ENCODE measurements at places on chromosomes 12 and 14. TPM values are rescaled to one million over a fixed set of nuclear protein-coding genes. Genes with fewer than 3 reads are reported as not detected.

PLCZ1 gene
- total RNA-seq: not detected

SYNDIG1L gene
- total RNA-seq: not detected

RDH11 gene
- 101 TPM for total RNA-seq

C12orf54 gene
- total RNA-seq: not detected

OR4E1 gene
- not detected for total RNA-seq

KRT78 gene
- not detected for total RNA-seq

BLTP3B gene
- 14.0 TPM for total RNA-seq

ALKBH1 gene
- total RNA-seq: 11.0 TPM

G2E3 gene
- total RNA-seq: 11.9 TPM

PDE3A gene
- 0.34 TPM for total RNA-seq

KRT85 gene
- not detected for total RNA-seq

CIROP gene
- 0.45 TPM for total RNA-seq

ELK3 gene
- total RNA-seq: 24.7 TPM

GLT8D2 gene
- total RNA-seq: 25.9 TPM

ZC2HC1C gene
- total RNA-seq: 1.3 TPM

SPTB gene
- not detected for total RNA-seq

KIF26A gene
- 0.17 TPM for total RNA-seq

NPFF gene
- not detected for total RNA-seq

PTPN11 gene
- total RNA-seq: 62.4 TPM

RPGRIP1 gene
- total RNA-seq: not detected

PPP2R3C gene
- 28.9 TPM for total RNA-seq

ATG2B gene
- total RNA-seq: 7.6 TPM

SLCO1A2 gene
- not detected for total RNA-seq

SERPINA9 gene
- not detected for total RNA-seq

GPRC5D gene
- total RNA-seq: not detected

GMFB gene
- 50.5 TPM for total RNA-seq

FBXL14 gene
- 4.9 TPM for total RNA-seq

TIMM9 gene
- total RNA-seq: 78.2 TPM

CCDC38 gene
- total RNA-seq: not detected

ACTR10 gene
- total RNA-seq: 49.8 TPM

POTEG gene
- not detected for total RNA-seq

CEBPE gene
- total RNA-seq: not detected

SMARCD1 gene
- 52.1 TPM for total RNA-seq

CLBA1 gene
- total RNA-seq: 6.4 TPM

EXD2 gene
- total RNA-seq: 21.5 TPM

BRF1 gene
- 27.2 TPM for total RNA-seq

SUDS3 gene
- 19.0 TPM for total RNA-seq

NRIP2 gene
- total RNA-seq: not detected

AHNAK2 gene
- total RNA-seq: 10.9 TPM

CHPT1 gene
- total RNA-seq: 29.7 TPM

FBLN5 gene
- total RNA-seq: 138 TPM

RASSF8 gene
- 12.9 TPM for total RNA-seq

TSPAN8 gene
- total RNA-seq: not detected

OLR1 gene
- 1.0 TPM for total RNA-seq

ABHD12B gene
- total RNA-seq: under 0.01 TPM

HPD gene
- total RNA-seq: 0.84 TPM

P2RX2 gene
- total RNA-seq: not detected

C1QL4 gene
- 0.45 TPM for total RNA-seq

NEMP1 gene
- 9.5 TPM for total RNA-seq

UNG gene
- 78.5 TPM for total RNA-seq

DIO3 gene
- not detected for total RNA-seq

All from bronchus fibroblast of lung (primary cell).